ENCODE measurements at places on chromosomes 6 and 20.

DNA sequence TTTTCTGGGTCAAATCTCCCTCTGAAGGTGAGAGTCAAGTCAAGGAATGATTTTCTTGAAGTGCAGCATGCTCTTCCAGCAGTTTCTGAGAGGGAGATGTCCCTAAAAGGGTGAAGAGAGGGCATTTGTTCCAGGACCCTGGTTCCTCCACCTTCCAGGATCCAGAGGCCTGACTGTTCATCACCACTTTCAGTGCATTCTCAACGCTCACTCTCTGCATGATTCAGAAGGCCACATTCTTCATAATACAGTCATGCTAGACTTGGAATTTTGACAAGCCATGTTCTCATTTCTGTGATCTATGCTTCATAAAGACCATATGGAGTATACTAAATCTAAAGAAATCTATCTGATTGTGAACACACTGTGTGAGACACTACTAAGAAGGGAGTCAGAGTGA is 85.1 kb downstream of the PDE7B start:
- DNase-seq = no peak

GRCh38 chr6:79671600-79672266 is 40.6 kb downstream of the SH3BGRL2 start:
- DNase-seq = no peak

DNA sequence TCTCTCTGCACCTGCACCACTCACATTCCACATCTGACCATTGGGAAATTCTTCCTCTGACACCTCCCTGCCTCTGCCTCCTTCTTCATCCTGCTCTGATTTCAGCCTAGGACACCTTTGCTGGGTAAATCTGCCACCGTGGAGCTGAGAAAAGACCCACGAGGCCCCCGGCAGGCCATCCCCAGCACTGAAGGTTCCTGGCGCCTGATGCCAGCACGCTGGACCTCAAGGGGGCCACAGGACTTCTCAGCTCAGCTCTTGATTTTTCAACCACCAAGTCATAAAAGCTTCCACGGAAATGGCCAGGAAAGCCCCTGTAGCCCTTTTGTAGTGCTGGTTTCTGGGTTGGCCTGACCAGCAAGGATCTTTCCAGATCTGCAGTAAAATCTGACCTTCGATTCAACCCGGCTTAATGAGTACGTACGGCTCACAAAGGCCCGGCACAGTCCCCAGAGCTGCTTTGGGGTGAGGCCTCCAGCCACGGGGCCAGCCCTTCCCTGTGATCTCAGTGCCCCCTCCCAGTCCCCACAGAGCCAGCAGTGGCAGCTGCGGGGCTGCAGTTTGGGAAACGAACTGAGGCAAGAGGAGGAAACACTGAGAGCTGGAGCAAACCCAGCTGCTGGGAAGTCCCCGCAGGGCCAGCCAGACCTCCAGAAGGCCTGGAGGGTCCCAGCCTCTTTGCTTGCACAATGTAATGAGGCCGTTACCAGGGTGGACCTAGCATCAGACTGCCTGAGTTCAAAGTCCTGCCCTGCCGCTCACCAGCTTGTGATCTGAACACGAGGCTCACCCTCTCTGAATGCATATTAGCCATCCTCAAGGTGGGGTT is 157.5 kb downstream of the BMP7 start:
- DNase-seq = no peak

DNA sequence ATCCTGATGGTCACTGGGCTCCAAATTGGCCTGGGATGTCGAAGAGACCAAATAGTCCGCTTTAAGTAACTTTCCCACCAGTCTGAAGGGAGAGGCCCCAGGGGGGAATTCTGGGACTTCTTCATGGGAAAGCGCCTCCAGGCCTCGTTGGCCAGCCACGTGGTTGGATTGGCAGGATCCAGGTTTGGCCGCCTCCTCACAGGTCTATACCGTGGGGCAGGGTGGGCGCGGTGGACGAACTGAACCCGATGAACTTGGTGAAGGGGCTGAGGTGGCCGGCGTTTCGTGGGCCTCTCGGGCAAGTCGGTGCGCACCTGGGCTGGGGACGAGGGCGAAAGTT is 297 bp downstream of the POM121L2 start:
- no peak for DNase-seq

GRCh38 chr6:139820210-139820609 is 445.8 kb upstream of the CITED2 start:
- no peak for DNase-seq

DNA sequence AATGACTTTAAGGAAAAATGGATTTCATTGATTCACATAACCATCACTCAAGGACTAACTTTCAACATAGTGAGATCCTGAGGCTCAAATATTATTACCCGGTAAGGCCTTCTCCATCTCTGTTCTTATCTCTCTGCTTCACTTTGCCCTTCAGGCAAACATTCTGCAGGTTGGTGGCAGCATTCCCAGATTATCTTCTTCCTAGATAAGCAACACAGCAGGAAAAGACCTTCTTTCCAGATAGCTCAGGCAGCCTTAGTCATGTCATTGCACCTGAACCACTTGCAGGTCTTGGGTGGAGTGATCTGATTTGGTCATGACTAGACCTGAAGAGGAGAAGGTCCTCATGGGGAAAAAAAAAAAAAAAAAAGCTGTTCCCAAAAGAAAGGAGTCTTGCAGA is 5.3 kb upstream of the HIVEP2 start:
- no peak for DNase-seq

DNA sequence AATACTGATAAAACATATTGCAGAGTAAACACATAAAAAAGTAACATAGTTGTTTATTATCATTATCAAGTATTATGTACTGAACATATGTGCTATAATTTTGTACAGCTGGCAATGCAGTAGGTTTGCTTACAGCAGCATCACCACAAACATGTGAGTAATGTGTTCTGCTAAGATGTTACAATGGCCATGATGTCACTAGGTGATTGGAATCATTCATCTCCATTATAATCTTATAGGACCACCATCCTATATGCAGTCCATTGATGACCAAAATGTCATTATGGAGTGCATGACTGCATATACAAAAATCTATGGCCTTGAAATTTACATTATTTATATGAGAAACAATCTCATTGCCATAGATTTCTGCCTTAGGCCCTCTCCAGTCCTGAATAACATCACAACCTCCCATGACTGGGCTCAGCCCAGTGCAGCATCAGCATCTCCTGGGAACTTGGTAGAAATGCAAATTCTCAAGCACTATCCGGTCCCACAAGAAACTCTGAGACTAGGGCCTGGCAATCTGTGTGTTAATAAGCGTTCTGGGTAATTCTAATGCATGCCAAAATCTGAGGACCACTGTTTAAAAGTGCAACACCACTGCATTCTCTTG is 352.0 kb upstream of the MARCKS start:
- DNase-seq = no peak

DNA sequence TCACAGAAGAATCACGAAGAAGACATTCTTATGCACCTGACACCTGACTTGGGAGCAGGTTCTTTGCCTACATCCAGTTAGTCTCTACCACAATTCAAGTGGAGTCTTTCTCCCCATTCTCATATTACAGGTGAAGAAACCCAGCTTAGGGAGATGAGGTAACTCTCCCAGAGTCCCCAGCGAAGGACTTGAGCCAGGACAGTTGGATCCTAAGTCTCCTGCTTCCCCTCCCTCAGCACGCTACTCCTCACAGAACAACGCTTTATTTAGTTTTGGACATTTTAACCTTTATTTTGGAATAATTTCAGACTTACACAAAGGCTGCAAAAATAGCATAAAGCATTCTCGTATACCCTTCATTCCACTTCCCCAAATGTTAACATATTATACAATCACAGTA is 824 bp upstream of the CSTL1 start:
- no peak for DNase-seq

GRCh38 chr6:111487661-111488060 is 4.6 kb upstream of the REV3L start:
- DNase-seq = no peak

DNA sequence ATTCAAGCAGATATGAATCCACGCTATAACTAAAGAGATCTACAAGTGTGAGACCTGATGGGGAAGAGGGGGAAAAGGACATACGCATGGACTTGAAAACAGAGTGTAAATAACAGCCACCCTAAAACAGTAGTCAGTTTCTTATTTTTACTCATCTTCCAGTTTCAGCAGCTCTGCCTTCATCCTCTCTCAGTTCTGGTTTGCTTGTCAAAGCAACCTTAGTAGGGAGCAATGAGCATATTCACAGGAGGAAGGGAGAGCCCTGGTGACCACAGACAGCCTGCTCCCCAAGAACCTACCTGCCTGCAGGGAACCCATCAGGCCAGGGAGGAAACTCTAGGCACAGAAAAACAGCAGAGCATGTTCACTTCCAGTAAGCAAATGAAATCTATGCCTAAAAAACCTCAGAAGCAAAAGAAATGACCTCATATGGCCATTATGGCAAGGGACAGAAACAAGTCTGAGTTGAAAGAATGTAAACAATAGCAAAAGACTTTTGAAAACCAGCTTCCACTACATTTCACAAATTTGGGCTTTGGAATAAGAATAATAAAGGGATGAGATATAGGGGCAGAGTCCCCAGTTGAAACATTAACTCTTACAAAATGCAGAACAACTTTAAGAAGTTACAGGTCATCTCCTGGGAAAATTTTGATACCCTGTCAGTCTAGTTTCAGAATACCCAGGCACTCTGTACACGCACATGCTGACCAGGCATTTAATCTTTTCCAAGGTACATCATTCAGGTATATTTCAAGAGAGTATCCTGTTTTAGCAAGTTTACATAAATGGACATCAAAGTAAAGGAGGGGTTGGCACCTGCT is 120.8 kb upstream of the BCLAF1 start:
- DNase-seq = no peak

DNA sequence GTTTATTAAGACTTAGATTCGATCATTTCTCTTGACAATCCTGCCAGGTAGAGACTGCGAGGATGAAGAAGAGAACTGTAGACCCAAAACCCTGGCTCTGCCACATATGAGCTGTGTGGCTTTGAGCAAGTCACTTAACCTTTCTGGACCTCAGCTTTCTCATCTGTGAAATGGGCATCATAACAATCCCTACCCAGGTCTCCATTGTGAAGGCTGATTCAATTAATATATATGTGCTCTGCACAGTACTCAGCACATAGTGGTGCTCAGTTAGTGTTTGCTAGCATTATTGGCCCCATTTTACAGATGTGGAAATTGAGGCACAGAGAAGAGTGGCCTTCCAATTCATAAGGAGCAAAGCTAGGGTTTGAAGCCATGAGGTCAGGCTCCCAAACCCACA is 7.9 kb downstream of the XKR7 start:
- DNase-seq = no peak

DNA sequence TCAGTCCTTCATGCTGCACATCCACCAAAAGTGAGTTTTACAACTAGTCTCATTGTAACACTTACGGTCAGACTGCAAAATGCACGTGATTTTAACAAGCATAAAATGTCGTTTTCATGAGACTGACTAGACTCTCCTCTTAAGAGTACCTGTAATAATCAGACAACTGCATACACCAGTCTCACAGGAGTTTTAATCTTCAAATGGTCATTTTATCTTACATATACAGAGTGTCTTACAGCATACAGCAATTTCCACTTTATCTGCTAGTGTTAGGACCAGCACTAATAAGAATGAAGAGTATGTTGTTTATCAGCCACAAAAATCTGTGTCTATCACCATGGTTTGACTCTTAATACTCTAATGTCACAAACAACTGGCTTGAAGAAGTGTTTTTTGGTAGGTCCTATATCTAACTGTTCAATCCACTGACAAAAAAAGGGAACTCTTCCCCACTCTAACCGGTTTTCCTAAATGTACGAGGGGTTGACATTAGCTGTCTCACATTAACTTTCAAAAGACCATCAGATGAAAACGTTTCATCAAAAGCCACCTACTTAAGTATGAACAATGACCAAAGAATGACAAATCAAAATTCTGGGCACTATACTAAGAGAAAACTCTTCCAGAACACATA is 1.5 kb upstream of the ASF1A start:
- DNase-seq = no peak

DNA sequence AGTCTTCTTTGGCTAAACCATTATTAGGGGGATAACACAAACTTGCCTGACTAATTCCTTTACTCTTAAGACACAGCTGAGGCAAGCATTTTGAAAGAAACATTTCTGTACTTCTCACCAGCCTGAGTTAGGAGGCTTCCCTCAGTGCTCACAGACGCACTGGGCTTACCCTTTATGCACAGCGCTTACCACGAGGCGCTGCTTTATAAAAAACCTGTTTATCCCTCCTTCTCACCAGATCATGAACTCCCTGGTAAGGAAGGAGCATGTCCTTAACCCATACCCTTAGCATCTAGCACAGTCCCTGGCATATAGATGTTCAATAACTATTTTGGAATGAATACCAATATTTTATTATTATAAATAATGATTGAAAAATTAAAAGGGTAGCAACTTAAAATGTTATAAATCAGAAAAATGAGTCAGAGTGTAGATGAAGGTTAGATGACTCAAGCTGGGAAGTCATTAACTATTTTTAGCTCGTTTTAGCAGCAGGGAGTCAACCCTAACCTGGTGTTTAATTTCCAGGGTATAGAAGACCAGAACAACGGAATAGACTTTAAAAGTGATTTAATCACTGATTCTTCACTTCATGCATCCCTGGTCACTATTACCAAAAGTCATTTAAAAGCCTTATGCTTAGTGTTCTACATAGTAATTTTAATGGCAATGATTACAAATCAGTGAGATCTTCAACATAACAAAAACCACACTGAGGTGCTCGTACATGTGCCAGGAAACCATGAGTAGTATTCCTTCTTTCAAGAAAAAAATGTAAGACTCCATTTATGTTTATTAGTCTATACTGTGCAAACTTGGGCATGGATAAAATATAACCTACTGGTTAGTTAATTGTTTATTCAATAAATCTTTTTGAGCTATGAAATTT is 4.1 kb upstream of the TPD52L1 start:
- no peak for DNase-seq

GRCh38 chr6:166346965-166347364 is 4.6 kb upstream of the SFT2D1 start:
- DNase-seq = no peak

DNA sequence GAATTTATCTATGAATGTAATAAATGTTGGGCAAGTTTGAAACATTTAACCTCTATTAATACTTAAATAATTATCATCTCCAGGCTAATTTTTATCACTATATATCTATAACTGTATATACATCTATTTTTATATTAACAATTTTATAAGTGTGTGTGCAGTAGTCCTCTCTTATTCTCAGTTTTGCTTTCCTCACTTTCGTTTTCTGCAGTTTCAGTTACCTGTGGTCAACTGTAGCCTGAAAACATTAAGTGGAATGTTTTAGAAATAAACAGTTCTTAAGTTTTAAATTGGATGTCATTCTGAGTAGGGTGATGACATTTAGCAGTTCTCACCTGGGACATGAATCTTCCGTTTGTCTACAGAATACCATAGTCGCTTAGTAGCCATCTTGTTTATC is 379.4 kb upstream of the MAN1A1 start:
- no peak for DNase-seq

DNA sequence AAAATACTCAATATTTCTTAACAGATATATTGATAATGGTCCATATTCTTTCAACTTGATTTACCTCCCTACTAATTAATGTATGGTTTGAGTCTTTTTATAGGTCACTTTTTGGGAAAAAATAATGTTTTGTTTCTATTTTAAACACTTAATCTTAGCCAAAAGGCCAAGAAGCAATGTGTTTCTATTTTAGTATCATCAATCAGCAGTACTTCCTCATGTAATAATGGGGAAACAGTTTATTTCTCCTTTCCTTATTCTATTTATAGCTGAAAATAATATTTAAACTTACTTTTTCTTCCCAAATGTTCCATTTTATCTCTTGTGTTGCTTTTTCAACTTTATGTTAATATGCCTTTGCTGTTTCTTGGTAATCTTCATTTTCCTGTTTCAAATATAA is 295.1 kb downstream of the ALDH8A1 start:
- DNase-seq = no peak
